Calu3 (cell line): ENCODE measurements at places on chromosomes 6 and 20. TPM values are rescaled to one million over a fixed set of nuclear protein-coding genes. Genes with fewer than 3 reads are reported as not detected.
A peak's percentile ranks its signal among the peaks of the same experiment; 100 is the strongest.

- no peaks in the 10 kb centered on the region for H3K4me1 ChIP-seq
- no peak overlapping the region for H3K4me3 ChIP-seq
- H3K27ac ChIP-seq = no peak overlapping the region
- H3K36me3 ChIP-seq = no peaks in the 10 kb centered on the region
Observed at GRCh38 chr20:13858439-13858838, 73.6 kb downstream of the NDUFAF5 start.

- peak; percentile 71 for DNase-seq
- peaks cover 13% of the 10 kb centered on the region for H3K27me3 ChIP-seq
- peaks cover 8% of the 10 kb centered on the region for H3K4me1 ChIP-seq
- peaks cover 10% of the 10 kb centered on the region for H3K36me3 ChIP-seq
- peak within 1 kb of the TSS; percentile 67 for H3K4me3 ChIP-seq
- no peak within 1 kb of the TSS for H3K27ac ChIP-seq
Observed at GRCh38 chr6:56246881-56247653, at the start of gene COL21A1. TSS of gene COL21A1 (minus strand) at chr6:56247580. CDS start at chr6:56182618, 64,962 bp downstream.

DNA sequence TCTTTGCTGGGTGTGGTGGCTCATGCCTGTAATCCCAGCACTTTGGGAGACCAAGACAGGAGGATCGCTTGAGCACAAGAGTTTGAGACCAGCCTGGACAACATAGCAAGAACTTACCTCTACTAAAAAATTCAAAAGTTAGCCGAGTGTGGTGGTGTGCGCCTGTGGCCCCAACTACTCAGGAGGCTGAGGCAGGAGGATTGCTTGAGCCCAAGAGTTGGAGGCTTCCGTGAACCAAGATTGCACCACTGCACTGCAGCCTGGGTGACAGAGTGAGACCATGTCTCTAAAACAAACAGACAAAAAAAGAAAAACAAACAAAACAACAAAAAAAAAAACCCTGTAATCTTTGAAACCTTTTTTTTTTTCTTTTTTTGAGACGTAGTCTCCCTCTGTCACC, 67.5 kb downstream of the CAP2 start:
- H3K4me3 ChIP-seq = no peak overlapping the region
- DNase-seq = no peak
- no peaks in the 10 kb centered on the region for H3K36me3 ChIP-seq
- H3K27ac ChIP-seq = no peak overlapping the region
- H3K27me3 ChIP-seq = no peaks in the 10 kb centered on the region

DNA sequence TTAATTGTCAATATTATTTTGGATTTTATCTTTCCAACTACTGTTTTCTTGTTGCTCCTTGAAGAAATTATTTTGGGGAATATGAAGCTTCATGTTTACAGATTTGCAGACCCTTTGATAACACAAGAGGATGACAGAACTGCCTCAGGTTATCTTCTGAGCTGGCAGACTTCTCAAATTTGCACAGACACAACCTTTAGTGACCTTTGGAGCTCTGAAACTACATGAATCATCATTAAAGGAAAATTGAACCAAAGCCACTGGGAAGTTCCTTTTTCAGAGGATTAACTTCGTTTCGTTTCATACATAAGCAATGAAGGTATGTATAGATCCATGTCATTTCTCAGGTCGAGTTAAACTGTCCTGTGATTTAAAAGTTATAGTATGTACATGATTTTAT, 85.9 kb downstream of the FBXO5 start:
- H3K27ac ChIP-seq = no peak overlapping the region
- H3K36me3 ChIP-seq = no peaks in the 10 kb centered on the region
- no peak for DNase-seq
- peaks cover 13% of the 10 kb centered on the region for H3K27me3 ChIP-seq

The TRIM15 gene
- 11.8 and 13.5 TPM in 2 replicates for total RNA-seq

DNA sequence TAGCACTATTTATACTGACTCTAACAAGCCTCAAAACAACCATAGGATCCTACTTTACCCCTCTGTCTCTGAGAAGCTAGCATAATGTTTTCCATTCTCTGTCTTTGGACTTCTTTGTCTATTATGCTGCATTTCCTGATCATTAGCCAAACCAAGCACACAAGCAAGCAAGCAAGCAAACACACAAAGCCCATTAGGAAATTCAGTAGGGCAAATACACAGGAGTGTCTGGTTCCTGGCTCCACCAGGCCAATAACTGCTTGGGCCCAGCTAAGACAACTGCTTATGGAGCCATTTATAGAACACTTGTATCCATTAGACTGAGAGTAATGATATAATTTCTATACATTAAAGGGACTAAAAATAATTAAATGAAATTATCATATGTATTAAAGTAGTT, 952.9 kb upstream of the EPHA7 start:
- no peaks in the 10 kb centered on the region for H3K27me3 ChIP-seq
- H3K4me1 ChIP-seq = no peaks in the 10 kb centered on the region
- H3K27ac ChIP-seq = no peak overlapping the region
- H3K36me3 ChIP-seq = no peaks in the 10 kb centered on the region

GRCh38 chr20:14997791-14998190, 660.4 kb upstream of the FLRT3 start:
- H3K36me3 ChIP-seq = no peaks in the 10 kb centered on the region
- H3K27ac ChIP-seq = no peak overlapping the region

DNA sequence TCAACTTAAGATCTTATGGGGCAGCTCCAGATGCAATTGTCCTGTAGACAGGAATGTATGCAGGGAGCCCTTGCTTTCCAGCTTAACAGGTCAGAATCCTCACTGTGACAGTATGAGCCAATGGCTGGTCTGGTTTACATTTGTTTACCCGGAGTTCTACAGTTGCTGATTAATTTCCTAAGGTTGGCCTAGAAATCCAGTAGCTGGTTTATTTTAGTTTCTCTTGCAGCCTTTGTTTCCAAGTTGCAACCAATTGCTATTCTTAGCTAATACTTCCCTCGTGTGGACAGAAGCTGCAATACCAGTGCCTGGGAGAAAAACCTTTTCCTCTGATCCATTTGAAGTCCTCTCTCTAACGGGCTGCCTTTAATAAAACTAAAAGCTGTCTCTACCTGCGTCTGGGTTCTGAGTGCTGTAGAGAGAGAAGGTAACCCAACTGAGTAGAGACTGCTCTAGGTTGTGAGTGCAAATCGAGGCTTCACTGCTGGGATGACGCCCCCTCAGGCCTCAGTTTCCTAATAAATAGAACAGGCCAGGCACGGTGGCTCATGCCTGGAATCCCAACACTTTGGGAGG, 45.9 kb downstream of the ZNF217 start:
- H3K27me3 ChIP-seq = no peaks in the 10 kb centered on the region
- no peak overlapping the region for H3K4me3 ChIP-seq
- no peaks in the 10 kb centered on the region for H3K4me1 ChIP-seq
- H3K27ac ChIP-seq = no peak overlapping the region
- DNase-seq = peak; percentile 62

DNA sequence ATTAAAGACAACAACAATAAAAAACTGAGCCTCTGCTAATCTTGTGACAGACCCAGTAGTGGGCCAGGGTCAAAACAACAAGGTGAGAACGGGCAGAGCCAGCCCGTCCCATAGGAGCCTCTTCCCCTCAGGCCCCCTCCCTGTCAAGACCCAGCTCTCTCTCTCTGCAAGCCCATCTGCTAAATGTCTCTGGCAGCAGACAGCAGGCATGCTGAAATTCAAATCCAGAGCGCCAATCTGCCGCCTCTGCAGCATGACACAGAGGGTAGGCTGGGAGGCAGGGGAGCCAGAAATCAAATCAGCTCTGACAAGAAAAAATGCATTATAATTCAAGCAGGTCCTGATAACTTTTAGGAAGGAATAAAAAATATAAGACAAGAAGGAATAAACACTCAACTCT, 26.3 kb downstream of the METTL24 start:
- H3K36me3 ChIP-seq = no peaks in the 10 kb centered on the region
- H3K27me3 ChIP-seq = peaks cover 6% of the 10 kb centered on the region
- H3K4me3 ChIP-seq = no peak overlapping the region

- DNase-seq = no peak
- H3K4me3 ChIP-seq = no peak overlapping the region
- peaks cover 10% of the 10 kb centered on the region for H3K4me1 ChIP-seq
- no peaks in the 10 kb centered on the region for H3K36me3 ChIP-seq
Observed at GRCh38 chr20:14234666-14235295, 102.6 kb downstream of the FLRT3 start.

The TRAPPC3L gene
- not detected in 2 replicates for total RNA-seq

The OR5V1 gene
- total RNA-seq = not detected in 2 replicates

- no peak overlapping the region for H3K27ac ChIP-seq
- H3K4me1 ChIP-seq = peaks cover 8% of the 10 kb centered on the region
- DNase-seq = no peak
- no peaks in the 10 kb centered on the region for H3K36me3 ChIP-seq
- no peaks in the 10 kb centered on the region for H3K27me3 ChIP-seq
Observed at GRCh38 chr6:135018052-135018451, 36.6 kb downstream of the HBS1L start.

DNA sequence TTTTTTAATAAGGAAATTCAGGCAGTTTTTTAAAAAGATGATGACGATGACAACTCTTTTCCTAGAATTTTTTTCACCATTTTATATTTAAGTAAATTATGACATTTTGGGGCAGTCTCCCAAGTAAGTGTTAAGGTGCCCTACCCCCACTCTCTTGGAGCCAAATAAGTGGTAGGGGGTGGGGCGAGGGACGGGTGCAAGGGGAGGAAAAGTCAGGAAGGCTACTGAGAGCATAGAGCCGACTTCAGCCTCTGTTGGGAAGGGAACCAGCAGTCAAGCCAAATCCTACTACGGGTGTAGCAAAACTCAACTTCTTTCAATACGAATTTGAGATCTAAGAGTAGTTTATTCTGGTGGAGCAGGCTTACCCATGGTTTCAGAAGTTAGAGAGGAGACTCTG, 54.4 kb downstream of the KIZ start:
- no peak for DNase-seq
- H3K36me3 ChIP-seq = no peaks in the 10 kb centered on the region
- H3K27ac ChIP-seq = no peak overlapping the region
- H3K4me1 ChIP-seq = no peaks in the 10 kb centered on the region

- H3K27me3 ChIP-seq = peaks cover 46% of the 10 kb centered on the region
- peaks cover 7% of the 10 kb centered on the region for H3K4me1 ChIP-seq
- DNase-seq = no peak
- no peak overlapping the region for H3K27ac ChIP-seq
Observed at GRCh38 chr20:44080064-44080463, 106.9 kb downstream of the JPH2 start.

- peak overlapping the region; percentile 91 for H3K27ac ChIP-seq
- peaks cover 7% of the 10 kb centered on the region for H3K4me1 ChIP-seq
- H3K36me3 ChIP-seq = peaks cover 25% of the 10 kb centered on the region
- peak overlapping the region; percentile 90 for H3K4me3 ChIP-seq
- DNase-seq = no peak
- no peaks in the 10 kb centered on the region for H3K27me3 ChIP-seq
Observed at GRCh38 chr6:146544616-146545182, 1.1 kb downstream of the RAB32 start.

The GPR6 gene
- total RNA-seq = not detected in 2 replicates

DNA sequence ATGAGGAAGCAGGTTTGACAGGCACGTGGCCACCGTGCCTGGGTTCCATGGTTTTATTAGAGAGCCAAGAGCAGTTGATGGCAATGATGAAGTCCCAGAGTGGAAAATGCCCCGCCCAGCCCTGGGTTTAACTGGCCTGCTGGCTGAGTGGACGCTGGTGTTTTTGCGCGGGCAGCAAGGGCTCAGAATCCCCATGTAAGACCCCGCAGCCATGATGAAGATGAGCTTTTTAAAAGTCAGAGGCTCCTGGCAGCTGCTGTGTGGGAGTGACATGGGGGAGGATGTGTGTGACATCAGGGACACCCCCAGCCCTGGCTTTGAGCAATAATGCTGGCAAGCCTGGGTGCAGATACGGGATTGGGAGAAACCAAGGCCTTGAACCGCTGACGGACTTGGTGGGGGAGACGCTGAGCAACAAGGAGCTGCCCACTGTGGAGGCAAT, 33.0 kb upstream of the SLCO4A1 start:
- H3K27me3 ChIP-seq = peaks cover 81% of the 10 kb centered on the region
- H3K4me1 ChIP-seq = peaks cover 10% of the 10 kb centered on the region
- H3K4me3 ChIP-seq = no peak overlapping the region
- no peak overlapping the region for H3K27ac ChIP-seq
- DNase-seq = no peak
- H3K36me3 ChIP-seq = no peaks in the 10 kb centered on the region

DNA sequence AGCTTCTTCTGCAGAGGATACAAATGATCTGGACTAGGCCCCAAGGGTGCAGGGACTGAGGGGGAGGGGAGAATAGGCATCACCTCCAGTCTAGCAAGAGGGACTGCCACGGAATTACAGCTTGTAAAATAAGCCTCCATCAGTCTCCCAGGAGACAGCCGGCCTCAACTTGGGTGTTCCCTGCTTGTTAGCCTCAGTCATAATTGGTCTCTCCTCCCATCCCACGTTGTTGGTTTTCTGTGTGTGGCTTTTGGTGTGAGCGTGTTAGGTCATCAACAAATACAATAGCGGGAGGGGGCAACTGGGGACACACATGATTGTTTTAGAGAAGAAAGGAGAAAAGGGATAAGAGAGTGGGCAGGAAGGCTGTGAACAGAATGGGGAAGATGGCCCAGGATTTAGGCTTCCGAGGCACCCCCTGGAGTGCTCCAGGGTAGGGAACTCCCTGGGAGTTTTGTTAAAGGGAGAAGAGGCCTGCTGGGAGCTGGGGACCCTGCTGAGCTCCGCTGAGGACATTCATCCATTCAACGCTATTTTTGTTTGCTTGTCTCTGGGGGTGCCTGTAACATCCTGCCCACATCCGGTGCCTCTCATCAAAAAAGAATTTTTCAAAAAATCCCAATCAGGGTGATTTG, 9.2 kb downstream of the FOXA2 start:
- no peaks in the 10 kb centered on the region for H3K4me1 ChIP-seq
- H3K27me3 ChIP-seq = peaks cover 26% of the 10 kb centered on the region
- no peaks in the 10 kb centered on the region for H3K36me3 ChIP-seq
- H3K4me3 ChIP-seq = no peak overlapping the region

DNA sequence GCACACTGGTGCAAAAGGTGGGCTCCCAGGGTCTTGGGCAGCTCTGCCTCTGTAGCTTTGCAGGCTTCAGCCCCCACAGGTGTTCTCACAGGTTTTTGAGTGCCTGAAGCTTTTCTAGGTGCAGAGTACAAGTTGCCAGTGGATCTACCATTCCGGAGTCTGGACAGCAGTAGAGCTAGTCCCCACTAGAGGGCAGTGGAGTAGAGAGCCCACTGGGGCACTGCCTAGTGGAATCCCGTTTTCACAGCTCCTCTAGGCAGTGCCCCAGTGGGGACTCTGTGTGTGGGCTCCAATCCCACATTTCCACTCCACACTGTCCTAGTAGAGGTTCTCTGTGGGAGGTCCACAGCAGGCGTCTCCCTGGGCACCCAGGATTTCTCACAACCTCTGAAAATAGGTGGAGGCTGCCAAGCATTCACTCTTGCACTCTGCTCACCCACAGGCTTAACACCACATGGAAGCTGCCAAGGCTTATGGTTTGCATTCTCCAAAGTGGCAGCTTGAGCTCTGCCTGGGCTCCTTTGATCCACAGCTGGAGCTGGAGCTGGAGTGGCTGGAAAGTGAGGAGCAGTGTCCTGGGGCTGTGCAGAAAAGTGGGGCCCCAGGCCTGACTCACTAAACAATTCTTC, 86.3 kb upstream of the PROKR2 start:
- H3K27me3 ChIP-seq = peaks cover 35% of the 10 kb centered on the region
- peak; percentile 10 for DNase-seq
- H3K4me1 ChIP-seq = no peaks in the 10 kb centered on the region

The TMEM200A gene
- not detected in 2 replicates for total RNA-seq
